CD4-positive, alpha-beta T cell treated with Interleukin-1 beta for 1 hour (primary cell): ENCODE measurements at places on chromosomes 2 and 18.

DNA sequence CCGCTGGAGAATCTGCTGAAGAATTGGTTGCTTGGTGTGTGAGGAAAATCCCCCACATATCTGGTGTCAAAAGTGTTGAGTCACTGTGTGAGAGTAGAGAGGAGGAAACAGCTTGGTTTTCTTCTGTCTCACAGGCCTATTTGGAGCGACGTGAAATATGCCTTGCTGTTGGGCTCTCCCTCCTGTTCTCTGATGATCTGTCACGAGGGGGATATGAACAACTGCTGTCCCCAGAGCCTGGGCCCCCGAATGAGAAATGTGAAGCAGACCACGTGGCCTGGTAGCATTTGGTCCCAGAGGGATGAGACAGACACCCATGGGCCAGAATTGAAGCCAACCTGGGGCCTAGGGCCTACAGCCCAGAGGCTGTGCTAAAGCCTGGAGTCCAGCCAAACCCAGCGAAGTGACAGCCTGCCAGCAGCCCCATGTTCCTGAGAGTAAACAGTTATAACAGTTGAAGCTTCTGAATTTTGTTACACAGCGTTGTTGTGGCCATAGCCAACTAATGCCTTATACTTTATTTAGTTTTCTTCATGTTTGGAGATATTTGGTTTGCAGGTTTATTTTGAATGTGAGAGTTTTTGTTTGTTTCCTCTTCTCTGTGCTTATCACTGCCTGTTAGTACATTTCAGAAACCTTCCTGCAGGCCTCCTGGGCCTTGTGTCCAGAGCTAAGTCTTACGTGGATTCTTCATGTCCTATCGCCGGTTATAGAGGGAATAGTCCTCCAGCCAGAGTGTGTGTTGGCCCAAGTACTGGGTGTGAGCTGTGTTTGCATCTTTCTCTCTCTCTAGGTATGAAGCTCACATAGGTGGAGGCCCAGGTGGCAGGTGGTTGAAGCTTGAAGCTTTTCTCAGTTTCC, 18.7 kb upstream of the COLEC12 start:
- no peak for DNase-seq

- DNase-seq: peak; percentile 46
These were observed 73.8 kb downstream of the CLIP4 start for GRCh38 chr2:29189052-29189451.

- DNase-seq: no peak
These were observed 7.2 kb upstream of the DAW1 start for GRCh38 chr2:227864161-227864756.

DNA sequence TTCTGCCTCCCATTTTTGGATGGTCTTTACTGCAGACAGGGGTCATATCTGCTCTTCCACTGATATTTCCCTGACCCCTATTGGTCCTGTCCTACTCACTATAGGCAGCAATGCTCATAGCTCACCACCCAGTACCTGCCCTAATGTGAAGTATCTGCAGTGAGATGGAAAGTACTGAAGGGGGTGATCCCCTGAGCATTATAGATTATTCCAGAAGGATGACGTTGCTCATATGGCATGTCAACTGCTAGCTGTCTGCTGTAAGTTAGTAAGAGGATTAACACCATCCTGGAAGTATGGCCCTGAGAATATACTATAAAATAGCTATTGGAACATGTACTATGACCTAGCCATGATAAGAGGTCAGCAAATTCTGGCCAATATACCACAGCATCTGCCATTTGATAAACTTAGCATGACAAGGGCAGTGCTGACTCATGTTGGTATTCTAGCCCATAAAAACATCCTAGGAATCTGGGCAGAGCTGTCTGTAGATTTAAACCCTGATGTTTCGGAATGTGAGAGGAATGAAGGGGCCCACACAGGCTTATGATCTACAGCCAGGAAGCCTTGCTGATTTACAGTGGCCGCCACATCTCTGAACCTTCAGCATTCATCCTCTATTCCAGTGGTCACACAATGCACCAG, 451.4 kb downstream of the TNS1 start:
- DNase-seq: no peak

- DNase-seq: no peak
These were observed 122.0 kb upstream of the MYCN start for GRCh38 chr2:15818318-15818753.

DNA sequence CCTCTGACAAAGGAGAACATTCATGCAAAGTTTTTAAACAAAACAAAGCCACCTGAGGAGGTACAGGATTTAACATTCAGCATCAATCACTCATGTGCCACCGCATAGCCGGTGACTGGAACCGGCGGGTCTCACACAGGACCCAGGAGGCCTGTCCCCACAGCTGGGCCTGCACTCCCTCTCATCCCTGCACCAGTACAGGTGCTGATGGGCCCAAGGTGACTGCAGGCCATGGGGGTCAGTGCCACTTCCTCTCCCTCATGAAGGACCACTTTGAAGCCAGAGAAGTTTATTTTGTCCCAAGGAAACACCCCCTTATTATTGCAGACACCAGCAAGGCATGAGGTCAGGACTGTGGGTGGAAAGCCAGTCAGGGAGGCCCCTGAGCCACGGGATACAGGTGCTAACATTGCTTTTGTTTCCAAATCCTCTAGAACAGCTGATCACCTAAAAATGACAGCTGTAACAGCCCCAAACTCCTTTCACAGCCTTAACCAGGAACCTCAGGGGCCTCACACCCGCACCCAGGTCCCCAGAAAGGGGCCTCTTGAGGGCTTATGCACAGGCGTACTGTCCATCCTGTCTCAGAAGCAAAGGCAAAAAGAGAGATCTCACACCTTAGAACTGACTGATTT, 14.0 kb downstream of the PARD6G start:
- DNase-seq: no peak

DNA sequence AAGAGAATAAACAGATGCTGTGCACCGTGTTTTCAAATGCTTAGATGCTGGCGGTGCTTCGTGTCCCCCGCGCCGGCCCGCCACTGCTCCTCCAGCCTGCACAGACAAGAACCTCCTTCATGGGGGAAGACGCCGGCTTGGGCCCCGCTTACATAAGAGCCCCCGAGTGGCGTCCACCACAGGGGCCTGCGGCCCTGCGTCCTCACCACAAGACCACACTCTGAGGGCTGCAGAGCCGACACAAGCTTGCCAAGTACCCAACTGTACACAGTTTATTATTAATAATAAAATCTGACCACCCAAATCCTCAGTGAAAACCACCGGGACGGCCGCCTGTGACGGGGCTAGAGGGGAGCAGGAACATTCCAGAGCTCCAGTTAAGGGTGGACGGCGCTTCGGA, 232.2 kb downstream of the HDAC4 start:
- DNase-seq: no peak

DNA sequence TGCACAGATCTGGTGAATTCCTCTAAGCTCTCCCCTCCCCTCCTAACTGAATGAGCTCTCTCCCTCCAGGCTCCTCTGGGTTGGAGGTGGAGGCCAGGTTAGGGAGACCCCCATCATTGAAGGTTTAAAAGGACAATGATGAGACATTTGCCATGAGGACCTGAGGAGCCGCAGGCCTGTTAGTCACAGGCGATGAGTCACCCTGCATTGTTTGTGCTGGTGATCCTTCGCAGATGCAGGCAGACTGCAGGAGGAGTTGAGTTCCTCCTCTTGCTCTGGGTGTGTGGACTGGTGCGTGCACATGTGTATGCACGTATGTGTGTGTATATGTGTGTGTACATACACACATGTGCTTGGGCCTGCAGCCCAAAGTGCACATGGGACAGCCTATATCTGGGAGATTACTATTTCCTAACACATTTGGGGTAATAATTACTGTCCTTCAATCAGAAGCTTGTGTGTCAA, 42.0 kb downstream of the MCFD2 start:
- DNase-seq: peak; percentile 55

GRCh38 chr2:67904566-67904965, 158.2 kb downstream of the C1D start:
- DNase-seq: no peak

- DNase-seq: no peak
These were observed 2.0 kb downstream of the BCL11A start for GRCh38 chr2:60551240-60552077.
